AG08395 (cell line): ENCODE measurements at places on chromosomes 5 and 9.

DNA sequence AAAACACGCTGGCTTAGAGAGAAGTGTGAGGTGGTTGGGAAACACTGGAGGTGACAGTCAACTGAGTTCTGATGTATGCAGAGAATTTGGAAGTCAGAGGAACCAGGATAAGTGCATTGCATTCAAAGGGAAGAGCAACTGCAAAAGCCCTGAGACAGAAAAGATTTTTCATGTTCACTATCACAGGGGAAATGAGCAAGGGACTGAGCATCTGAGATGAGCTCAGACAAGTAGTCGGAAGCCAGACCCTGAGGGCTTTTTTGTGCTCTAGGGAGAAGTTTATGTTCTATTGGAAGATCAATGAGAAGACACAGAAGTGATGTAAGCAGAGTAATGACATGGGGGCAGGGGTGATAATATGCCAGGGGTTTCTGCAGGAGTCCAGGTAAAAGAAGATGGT, 97.5 kb downstream of the HTR4 start:
- no peak for DNase-seq

DNA sequence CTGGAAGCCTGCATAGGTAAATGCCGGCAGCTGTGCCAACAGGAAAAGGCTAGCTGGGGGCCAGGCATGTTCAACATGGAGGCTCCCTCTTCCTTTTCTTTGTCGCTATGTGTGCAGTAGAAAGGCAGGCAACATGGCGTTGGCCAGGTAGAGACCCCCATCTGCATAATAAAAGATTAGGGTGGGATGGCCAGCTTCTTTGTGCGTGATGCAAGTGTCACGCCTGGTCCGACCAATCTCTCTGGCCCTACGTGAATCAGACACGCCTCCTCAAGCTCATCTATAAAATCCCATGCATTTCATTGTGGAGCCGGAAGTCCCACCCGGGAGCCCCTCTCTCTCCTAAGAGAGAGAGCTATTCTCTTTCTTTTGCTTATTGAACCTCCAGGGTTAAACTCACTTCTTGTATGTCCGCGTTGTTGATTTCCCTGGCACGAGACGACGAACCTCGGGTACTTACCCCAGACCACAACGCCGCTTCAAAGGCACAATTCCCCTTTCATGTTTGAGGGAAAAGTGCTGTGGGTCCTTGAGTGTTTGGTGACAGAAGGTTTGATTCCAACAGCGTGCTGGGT, 25.0 kb upstream of the C5orf47 start:
- no peak for DNase-seq

GRCh38 chr9:130128251-130128650, 44.0 kb upstream of the NCS1 start:
- no peak for DNase-seq

GRCh38 chr5:50763351-50763750, 96.9 kb downstream of the PARP8 start:
- no peak for DNase-seq

DNA sequence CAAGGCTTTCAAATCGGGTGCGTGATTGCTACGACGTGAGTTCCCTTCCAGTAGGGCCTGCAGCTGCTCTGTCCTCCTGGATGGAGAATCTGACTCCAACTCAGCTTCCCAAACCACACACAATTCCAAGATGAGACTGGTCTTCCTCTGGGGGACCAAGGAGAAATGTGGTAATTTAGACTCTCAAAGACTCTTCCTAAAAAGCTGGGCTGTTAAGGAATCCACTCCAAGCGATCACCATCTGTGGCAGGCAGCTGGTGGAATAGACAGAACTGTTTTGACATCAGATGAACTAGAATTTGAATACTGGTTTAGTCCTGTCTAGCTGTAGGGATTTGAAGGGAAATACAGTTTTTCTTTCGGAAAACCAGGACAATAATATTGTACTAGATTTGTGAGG, 130.7 kb upstream of the KLF4 start:
- no peak for DNase-seq

- DNase-seq: no peak
These were observed 2.9 kb downstream of the SMAD5 start for GRCh38 chr5:136135536-136135935.

- DNase-seq: no peak
These were observed 371.2 kb downstream of the CDH18 start for GRCh38 chr5:19616701-19617215.

DNA sequence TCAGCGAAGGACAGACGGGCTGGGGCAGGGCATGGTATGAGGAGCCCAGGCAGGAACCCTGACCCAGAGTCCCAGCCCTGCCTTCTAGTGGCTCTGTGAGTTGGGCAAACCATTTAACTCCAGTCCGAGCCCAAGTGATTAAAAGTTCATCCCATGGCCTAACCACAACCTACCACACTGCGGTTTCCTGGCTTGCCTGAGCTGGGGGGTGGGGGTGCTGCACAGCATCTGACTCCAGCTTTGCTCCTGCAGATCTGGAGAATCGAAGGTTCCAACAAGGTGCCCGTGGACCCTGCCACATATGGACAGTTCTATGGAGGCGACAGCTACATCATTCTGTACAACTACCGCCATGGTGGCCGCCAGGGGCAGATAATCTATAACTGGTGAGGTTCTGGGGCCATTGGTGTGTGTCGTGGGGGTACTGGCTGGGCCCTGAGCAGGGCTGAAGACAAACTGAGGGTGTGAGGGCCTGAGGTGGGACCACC, 49.0 kb downstream of the STOM start:
- DNase-seq: no peak

DNA sequence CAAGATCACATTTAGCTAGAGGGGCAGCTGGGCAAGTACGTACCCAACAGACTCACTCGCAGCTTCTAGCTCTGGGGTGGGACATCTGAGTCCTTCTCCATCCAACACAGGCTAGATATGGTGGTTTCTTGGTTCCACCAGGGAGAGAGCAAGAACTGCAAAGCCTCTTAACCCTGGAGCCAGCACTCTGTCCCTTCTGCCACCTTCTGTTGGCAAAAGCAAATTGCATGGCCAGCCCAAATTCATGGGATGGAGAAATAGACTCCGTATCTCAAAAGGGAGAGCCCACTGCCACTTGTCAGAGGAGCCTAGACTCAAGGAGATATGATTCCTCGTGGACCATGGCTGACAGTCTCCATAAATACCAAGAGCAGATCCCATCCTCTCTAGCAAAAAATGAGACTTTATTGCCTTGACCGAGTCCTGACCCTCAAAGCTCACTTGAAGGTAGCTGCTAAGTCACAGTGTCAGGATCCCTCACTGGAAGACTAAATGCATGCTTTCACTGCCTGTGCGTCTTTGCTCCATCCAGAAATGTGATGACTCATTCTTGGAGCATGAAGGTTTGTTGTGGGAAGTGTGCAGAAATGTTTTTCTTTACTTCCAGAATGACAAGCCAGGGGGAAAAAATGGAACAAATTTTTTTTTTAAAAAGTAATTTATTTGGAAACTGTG, 28.8 kb upstream of the ROR2 start:
- DNase-seq: peak; percentile 90

GRCh38 chr5:146632620-146633322, 116.8 kb upstream of the GPR151 start:
- DNase-seq: no peak

GRCh38 chr9:128420060-128420650, 502 bp upstream of the CERCAM start:
- peak; percentile 86 for DNase-seq

GRCh38 chr9:132773764-132774339, 103.6 kb downstream of the GTF3C4 start:
- no peak for DNase-seq

GRCh38 chr5:169870211-169870610, 110.1 kb downstream of the INSYN2B start:
- DNase-seq: no peak

DNA sequence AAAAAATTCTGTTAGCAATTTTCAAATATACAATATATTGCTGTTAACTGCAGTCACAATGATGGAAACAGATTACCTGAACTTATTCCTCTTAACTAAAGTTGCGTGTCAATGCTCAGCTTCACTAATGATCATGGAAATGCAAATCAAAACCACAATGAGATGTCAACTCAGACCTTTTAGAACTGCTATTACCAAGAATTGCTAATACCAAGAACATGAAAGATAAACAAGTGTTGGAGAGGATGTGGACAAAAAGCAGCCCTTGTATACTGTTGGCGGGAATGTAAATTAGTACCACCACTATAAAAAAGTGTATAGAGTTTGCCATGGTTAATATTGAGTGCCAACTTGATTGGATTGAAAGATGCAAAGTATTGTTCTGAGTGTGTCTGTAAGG, 1409.7 kb upstream of the CDH18 start:
- DNase-seq: no peak

DNA sequence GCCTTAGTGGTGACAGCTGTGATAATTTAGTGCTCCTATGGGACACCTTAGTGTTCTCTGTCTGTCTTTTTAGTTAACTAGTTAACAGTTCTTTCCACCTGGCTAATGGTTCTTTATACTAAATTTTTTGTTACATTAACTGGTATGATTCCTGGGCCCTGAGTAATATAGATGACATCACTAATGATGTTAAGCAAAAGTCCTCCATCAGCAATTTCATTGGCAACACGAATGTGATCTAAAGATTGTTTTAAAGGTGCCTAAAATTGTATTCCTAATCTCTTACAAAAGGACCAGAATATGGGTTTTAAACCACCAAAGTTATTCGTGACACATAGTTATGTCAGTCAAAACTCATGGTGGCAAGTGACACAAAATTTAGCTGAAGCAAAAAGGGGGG, 235.3 kb downstream of the TENT4A start:
- no peak for DNase-seq

GRCh38 chr5:147966829-147967228, 60.5 kb upstream of the C5orf46 start:
- DNase-seq: no peak

GRCh38 chr5:110917161-110917875, 154.2 kb upstream of the TSLP start:
- DNase-seq: no peak

DNA sequence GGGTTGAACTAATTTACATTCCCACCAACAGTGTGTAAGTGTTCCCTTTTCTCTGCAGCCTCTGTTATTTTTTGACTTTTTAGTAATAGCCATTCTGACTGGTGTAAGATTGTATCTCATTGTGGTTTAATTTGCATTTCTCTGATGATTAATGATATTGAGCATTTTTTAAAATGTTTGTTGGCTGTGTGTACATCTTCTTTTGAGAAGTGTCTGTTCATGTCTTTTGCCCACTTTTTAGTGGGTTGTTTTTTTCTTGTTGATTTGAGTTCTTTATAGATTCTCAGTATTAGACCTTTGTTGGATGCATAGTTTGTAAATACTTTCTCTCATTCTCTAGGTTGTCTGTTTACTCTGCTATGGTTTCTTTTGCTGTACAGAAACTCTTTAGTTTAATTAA, 101.6 kb downstream of the NIPBL start:
- no peak for DNase-seq

GRCh38 chr5:26833596-26833995, 204.8 kb downstream of the CDH9 start:
- DNase-seq: no peak

GRCh38 chr5:17426104-17426749, 71.8 kb upstream of the TAF11L2 start:
- no peak for DNase-seq

GRCh38 chr9:135245482-135246247, 158.2 kb downstream of the OLFM1 start:
- no peak for DNase-seq

- no peak for DNase-seq
These were observed 2.4 kb downstream of the KIF2A start for GRCh38 chr5:62308439-62308838.

GRCh38 chr5:135047347-135047695, 13.3 kb upstream of the PITX1 start:
- no peak for DNase-seq

DNA sequence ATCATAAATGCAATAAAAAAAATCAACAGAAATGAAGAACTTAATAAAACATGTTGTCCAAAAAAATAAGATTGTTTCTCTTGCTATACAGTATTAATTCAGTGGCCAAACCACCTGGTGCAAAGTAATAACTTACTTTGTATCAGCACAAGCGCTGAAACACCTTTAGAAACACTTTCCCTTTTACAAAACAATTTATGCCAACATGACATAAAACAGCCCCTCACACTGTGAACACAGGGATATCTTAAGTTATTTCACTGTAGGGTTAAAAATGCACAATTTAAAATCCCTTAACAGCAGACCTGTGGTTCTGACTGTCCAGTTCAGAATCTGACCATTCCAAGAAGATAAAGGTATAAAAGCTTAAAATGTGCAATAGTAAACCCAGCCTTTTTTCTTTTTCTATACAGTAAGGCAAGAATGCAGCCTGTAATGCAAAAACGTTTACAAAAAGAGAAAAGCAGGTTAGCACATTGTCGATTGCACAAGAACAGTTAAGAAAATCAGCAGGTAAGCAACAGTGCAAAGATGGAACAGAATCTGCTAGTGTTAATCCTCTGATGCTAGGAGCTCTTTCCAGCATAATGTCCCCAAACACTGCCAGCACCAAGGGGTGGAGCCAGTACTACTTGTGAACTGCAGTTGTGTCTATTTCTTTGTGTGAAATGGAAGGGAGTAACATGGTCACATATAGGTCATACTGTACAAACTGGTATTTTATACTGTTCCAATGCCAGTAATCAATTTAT, 21.6 kb downstream of the RAB14 start:
- no peak for DNase-seq

DNA sequence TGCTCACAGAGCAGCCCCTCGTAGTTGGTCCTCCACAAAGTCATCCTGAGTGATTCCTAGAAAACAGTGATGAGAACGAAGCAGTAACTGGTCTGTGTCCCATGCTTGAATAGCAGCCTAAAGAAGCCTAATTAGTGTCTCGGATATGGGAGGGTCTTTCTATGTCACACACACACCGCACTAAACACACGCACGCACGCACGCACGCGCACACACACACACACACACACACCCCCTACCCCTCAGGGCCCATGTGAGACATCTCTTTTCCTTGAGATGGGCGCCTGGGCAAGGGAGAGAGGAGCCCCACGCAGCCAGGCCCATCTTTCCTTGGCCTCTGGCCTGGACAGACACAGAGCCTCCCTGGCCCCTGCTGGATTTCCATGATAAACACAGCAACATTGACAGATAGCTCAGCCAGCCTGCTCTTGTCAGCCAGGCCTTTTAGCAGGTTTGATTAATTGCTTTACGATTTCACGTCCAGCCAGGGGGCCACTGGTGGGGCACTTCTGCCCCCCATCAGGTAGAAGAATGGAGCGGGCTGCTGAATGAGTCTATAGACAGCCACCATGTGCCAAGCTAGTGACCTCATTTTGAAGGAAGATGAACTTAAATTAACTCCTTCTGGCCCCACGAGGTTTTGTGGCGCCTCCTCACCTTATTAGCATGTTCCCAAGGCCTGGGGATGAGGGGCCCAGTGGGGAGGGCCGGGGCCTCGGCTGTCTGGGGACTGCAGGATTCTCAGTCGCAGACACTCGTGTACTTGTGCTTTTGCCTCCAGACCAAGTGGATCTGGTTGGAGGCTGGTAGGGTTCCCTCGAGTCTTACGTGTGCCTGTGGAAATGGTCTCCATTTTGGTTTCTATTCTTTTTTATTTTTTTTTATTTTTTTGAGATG, 36.2 kb upstream of the PRDM12 start:
- DNase-seq: no peak
